ENCODE measurements at places on chromosomes 4 and X. TPM values are rescaled to one million over a fixed set of nuclear protein-coding genes. Genes with fewer than 3 reads are reported as not detected.

DNA sequence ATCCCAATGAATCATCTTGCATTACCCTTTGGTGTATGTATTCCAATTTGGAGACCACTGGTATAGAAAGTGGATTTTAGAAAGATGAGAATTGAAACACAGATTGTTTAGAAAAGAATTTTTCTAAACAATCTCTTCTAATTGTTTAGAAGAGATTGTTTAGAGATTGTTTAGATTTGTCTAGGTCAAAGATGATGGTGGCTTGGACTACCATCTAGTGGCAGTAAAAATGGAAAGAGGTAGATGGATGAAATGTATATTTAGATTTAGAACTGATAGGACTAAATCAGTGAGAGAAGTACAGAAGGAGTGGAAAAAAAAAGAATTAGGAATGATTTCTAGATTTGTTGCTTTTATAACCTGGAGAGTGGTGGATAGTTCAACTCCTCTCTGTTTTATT is 70.6 kb downstream of the ARSJ start:
- DNase-seq, result no peak

GRCh38 chrX:40081679-40082068 is 16.1 kb downstream of the BCOR start:
- no peak for DNase-seq

DNA sequence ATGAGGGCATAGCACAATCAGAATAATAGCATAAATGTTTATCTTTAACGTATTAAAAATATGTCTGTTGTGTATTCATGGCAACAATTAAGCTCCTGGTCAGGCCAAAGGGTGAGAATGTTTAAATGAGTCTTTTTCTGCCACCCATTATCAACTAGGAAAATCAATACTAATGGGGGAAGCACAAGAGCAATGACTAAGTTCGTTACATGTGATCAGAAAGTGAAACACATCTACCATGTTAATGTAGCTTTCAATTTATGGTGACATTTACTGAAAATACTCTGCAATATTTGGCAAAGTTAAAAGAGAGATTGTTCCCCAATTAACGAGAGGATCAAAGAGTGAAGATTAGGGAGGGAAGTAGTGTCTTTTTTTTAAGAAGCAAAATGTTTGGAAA is 143.7 kb downstream of the NAA11 start:
- DNase-seq, result no peak

GRCh38 chrX:126695375-126695896 is 124.1 kb upstream of the PRR32 start:
- DNase-seq, result no peak

GRCh38 chrX:53882331-53882730 is 161.9 kb downstream of the PHF8 start:
- DNase-seq, result no peak

DNA sequence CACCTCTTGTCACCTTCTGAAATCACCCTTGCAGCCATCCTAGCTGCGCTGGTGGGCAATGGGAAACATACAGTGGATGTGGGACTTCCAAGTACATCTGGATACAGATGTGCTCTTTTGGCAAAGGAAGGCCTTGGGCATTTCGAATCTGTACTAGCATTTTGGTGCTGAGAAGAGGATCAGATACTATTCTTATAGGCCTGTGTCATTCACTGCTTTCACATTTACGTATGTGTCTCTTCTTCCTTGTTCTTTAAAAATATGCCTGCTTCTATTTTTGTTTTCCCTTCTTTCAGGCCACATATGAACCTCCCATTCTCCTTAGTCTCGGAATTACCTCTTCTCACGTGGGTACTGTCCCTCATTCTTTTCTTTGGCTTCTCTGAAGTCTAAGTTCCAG is 53.1 kb downstream of the EFNB1 start:
- no peak for DNase-seq

DNA sequence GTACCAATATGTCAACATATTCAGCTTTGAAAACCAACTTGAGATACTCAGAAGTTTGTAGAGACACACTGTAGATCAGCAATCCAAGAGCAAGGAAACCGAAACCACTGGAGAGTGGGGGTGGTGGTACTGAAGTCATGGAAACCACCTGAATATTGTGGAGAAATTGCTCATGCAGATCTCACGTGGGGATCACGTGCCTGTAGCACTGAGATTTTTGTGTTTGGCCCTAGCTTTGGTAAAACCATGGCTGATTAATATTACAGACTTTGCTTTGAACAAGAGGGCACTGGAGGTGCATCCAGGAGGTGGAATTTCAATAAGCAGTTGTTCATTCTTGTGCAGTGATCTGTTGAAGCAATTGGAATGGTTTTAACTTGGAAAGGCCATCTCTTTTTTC is 47.2 kb downstream of the GBA3 start:
- DNase-seq, result peak; percentile 59

DNA sequence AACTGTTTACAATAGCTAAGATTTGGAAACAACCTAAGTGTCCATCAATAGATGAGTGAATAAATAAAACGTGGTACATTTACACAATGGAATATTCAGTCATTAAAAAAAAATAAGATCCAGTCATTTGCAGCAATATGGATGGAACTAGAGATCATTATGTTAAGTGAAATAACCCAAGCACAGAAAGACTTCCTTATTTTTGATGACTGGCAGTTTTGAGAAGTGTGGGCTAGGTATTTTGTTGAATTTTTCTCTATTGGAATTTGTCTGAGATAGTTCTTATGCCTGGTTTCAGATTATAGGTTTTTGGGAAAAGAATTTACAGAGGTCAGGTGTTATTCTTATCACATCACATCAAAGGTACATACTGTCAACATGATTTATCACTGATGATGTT is 293.8 kb upstream of the ARSJ start:
- DNase-seq, result no peak

DNA sequence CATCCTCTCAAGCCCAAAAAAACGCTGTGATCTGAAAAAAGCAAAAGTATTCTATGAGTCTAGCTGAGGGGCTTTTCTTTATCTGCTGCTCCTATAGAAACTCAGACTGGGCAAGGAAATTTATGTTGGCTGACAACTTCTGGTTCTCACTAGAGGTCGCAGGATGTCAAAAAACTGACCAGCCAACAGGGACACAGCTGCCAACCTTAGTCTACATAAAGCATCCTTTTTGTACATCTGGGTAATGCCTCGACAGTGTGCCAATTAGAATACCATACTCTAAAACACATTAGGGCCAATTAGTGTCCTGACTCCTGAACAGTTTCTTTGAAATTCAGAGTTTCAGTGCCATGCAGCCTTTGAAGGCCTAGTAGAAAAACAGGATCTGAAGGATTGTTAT is 8.8 kb upstream of the TLL1 start:
- DNase-seq, result no peak

DNA sequence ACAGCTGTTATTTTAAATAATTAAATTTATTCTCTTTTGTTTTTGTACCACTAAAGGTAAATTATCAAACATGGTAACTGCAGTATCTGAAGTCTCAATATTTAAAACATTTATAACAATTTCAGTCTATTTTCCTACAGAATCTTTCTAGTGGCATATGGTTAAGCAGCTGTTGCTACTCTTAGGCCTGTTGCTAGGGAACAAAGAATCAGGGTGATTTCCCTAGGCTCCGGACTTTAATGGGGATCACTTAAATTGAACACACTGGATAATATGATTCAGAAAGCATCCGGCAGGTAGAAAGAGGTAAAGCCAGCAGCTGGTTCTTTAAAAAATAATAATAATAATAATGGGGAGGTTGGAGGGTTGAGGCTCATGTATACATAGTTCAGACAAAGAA is 17.6 kb downstream of the FBXO8 start:
- DNase-seq, result no peak

DNA sequence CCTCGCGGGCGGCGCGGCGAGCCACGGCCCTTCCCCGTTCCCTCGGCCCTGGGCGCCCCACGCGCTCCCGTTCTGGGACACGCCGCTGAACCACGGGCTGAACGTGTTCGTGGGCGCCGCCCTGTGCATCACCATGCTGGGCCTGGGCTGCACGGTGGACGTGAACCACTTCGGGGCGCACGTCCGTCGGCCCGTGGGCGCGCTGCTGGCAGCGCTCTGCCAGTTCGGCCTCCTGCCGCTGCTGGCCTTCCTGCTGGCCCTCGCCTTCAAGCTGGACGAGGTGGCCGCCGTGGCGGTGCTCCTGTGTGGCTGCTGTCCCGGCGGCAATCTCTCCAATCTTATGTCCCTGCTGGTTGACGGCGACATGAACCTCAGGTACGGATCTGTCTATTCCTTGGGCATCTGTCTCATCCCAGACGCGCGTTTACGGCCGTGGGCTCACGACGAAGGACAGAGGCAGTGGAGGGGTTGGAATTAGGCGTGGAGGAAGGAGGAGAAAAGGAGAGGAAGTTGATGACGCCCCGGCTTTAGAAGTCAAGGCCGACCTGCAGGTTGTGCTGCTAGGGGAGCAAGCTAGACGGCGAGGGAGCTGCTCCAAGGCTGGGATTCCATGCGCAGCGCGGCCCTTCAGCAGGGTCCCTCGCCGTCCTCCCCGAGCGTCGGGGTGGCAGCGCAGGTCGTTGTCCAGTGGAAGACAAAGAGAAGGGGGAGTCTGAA is 792 bp downstream of the SLC10A4 start:
- no peak for DNase-seq

DNA sequence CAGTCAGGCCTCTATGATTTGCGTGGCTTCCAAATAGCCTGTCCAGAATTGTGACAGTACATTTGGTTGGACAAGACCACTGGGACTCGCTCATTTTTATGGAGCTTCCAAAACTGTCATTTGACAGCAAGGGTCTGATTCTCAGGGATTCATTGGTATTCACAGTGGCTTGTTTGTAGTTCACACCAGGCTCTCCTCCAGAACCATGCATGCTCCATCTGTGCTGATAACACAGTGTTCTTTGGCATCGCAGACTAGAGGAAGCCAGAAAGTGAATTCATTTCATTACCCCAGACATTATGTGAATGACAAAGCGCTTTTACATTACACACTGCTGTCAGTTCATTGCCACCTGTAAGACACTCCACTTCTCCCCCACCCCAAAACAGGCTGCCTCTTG is 208.3 kb downstream of the ARHGAP10 start:
- DNase-seq, result no peak

DNA sequence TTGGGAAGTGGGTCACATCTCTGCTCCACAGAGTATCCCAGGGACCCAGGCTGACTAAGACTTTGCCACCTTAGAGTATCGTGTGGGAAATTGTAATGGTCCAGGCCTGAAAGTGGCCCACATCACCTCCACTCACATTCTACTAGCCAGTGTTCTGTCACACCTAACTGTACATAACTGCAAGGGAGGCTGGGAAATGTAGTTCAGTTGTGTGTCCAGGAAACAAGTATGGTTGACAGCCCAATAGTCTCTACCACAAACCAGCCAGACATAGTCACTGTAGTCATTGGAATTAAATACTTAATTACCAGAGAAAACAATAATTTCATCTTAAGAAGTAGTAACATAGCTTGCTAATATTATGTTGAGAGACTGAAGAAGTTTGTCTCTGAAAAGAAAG is 233.4 kb upstream of the S100G start:
- no peak for DNase-seq

- DNase-seq, result no peak
Observed at GRCh38 chrX:15016051-15016450, 142.8 kb downstream of the MOSPD2 start.

- DNase-seq, result no peak
Observed at GRCh38 chr4:152045807-152046571, 285.2 kb upstream of the GATB start.

GRCh38 chr4:26052663-26053541 is 138.9 kb downstream of the SMIM20 start:
- no peak for DNase-seq

DNA sequence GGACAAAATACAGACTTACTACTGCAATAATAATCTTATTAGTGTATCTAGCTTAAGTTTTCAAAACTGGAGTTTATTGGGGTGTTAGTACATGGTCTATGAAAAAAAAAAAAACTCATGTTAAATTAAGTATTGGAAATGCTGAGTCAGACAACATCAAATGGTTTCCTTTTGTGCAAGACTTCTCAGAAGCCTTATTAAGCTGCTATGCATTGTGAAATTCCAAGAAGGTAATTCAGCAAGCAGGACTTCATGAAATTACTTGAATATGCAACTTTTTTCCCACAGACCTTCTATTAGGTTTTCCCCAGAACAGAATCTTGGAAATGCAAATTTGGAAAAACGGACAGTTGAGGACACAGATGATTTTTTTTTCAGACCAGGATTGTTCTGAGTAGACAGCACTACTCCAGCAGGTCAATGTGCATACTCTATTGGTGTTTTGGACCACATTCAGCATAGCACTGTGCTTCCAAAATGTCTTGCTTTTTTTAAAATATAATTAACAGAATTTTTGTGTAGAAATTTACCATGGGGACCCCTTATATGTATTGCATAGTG is 568.8 kb upstream of the TENM3 start:
- DNase-seq, result no peak

DNA sequence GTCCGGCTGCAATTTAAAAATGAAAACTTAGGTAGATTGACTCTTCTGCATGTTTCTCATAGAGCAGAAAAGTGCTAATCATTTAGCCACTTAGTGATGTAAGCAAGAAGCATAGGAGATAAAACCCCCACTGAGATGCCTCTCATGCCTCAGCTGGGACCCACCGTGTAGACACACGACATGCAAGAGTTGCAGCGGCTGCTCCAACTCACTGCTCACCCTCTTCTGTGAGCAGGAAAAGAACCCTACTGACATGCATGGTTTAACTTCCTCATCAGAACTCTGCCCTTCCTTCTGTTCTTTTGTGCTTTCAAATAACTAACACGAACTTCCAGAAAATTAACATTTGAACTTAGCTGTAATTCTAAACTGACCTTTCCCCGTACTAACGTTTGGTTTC is 41.0 kb downstream of the MAP7D3 start:
- no peak for DNase-seq

DNA sequence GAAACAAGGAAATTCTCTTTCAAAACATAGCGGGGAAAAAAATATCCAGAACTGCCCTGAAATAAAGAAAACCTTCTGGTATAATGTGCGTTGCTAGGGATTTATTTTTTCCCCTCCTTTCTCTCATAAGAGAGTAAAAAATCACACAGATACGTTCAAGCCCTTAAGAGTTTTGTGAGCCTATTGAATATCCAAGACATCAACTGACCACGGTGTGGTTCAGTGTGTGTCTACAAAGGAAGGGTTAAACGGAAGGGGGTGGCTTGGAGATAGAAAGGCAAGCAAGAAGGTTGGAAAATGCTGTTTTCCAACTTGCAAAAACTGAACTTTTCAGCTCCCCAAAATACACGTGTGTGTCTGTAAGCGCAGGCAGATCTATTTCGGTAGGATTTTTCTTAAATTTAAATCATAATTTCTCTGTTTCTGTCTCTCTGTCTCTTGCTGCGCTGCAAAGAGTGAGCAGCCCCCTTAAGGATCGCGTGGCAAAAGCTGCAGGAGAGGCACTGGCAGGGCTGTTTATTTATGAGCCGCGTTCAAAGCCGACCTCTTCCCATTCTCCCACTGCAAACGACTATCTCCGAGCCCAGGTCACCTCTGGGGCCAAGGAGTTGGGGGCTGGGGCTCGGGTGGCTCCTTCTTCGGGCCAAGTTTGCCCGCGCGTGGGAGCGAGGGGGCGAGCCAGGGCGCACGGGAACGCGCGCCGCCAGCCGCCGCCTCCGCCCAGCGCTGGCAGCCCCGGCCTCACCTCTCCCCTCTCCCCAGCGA is 492 bp upstream of the SLIT2 start:
- peak; percentile 46 for DNase-seq

- no peak for DNase-seq
Observed at GRCh38 chr4:23762551-23762950, 127.3 kb downstream of the PPARGC1A start.

SPATA4 gene
- polyA plus RNA-seq, result 0.45 TPM

SEC31A gene
- 194 TPM for polyA plus RNA-seq

CXorf49 gene
- polyA plus RNA-seq, result not detected

SPANXN4 gene
- not detected for polyA plus RNA-seq

GPR34 gene
- polyA plus RNA-seq, result 8.4 TPM

PPA2 gene
- 64.9 TPM for polyA plus RNA-seq

S100P gene
- polyA plus RNA-seq, result 1.7 TPM

DCAF12L2 gene
- polyA plus RNA-seq, result not detected

TDO2 gene
- polyA plus RNA-seq, result 1.5 TPM

Data from muscle of arm (tissue), 14 donors.